ENCODE measurements at places on chromosomes 13 and 19.

DNA sequence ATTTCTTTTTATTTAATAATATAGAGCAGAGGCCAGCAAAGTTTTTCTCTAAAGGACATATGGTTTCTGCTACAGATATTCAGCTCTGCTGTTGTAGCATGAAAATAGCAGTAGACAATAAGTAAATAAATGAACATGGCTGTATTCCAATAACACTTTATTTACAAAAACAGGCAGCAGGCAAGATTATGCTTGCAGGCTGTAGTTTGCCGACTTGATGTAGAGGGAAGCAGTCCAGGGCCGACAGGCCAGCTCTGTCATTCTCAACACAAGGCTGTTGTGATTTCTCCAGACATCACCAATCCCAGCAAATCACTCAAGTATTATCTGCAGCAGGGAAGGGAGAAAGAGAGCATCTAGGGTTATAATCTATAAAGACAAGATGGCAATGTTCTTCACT, 1062.5 kb upstream of the PCDH9 start:
- DNase-seq = no peak

GRCh38 chr19:17172624-17173345, 42.4 kb upstream of the USE1 start:
- DNase-seq = no peak

DNA sequence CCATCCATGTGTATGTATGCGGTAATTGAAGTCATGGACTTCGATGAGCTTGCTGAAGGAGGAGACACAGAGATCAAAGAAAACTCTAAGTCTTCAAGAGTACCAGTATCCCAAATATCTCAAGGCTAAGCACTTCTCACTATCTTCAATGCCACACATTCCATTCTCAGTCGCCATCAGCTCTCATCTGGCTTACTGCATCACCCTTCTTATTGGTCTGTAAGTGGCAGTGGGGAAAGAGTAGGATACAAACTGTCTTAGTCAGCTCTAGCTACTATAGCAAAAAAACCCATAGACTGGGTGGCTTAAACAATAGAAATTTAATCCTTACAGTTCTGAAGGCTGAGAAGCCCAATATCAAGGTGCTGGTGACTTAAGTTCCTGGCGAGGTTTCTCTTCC, 218.7 kb downstream of the POSTN start:
- DNase-seq = no peak

- DNase-seq = no peak
Observed at GRCh38 chr19:24099829-24100228, 12.8 kb downstream of the ZNF254 start.

- DNase-seq = no peak
Observed at GRCh38 chr13:75442736-75443234, 39.2 kb downstream of the TBC1D4 start.

- DNase-seq = no peak
Observed at GRCh38 chr19:33224694-33225457, 774 bp downstream of the SLC7A10 start.

- DNase-seq = no peak
Observed at GRCh38 chr13:103188713-103189326, 122.6 kb upstream of the SLC10A2 start.

DNA sequence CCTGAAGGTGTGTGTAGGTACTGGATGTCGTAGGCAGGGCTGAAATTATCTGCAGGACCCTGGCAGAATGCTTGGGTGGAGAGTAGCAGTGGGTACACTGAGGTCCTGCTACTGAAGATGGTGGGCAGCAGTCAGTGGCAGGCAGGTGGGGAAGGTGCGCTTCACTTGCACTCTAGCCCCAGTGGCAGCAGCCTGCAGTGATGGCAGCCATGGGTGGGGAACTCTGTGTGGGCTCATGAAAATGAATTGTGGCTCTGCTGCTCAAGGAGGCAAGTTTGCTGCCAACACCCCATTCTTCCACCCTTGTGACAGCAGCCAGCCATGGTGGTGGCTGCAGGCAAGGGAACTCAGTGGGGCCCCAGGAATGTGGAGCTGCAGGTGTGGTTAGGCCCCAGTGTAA, 1242.7 kb upstream of the MIR17HG start:
- DNase-seq = no peak

- no peak for DNase-seq
Observed at GRCh38 chr13:27789495-27790303, 2.6 kb upstream of the GSX1 start.

GRCh38 chr19:33052352-33052972, 12.2 kb downstream of the RHPN2 start:
- no peak for DNase-seq

GRCh38 chr19:35812220-35813042, at the start of gene PRODH2:
TSS of gene PRODH2 (minus strand) at chr19:35812845. CDS start at chr19:35812805, 40 bp downstream.
- DNase-seq = no peak

- DNase-seq = no peak
Observed at GRCh38 chr19:14073925-14074838, 1.6 kb downstream of the MISP3 start.

GRCh38 chr13:22644941-22645340, 535.8 kb upstream of the SGCG start:
- no peak for DNase-seq

DNA sequence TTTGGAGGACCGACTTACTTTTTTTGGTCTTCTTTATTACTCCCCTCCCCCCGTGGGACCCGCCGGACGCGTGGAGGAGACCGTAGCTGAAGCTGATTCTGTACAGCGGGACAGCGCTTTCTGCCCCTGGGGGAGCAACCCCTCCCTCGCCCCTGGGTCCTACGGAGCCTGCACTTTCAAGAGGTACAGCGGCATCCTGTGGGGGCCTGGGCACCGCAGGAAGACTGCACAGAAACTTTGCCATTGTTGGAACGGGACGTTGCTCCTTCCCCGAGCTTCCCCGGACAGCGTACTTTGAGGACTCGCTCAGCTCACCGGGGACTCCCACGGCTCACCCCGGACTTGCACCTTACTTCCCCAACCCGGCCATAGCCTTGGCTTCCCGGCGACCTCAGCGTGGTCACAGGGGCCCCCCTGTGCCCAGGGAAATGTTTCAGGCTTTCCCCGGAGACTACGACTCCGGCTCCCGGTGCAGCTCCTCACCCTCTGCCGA, 409 bp downstream of the FOSB start:
- no peak for DNase-seq

- DNase-seq = no peak
Observed at GRCh38 chr19:44747739-44748425, 626 bp upstream of the BCL3 start.

GRCh38 chr13:59906413-59907049, 257.2 kb downstream of the DIAPH3 start:
- DNase-seq = peak; percentile 45

GRCh38 chr19:45231891-45232290, 13.3 kb downstream of the EXOC3L2 start:
- no peak for DNase-seq

DNA sequence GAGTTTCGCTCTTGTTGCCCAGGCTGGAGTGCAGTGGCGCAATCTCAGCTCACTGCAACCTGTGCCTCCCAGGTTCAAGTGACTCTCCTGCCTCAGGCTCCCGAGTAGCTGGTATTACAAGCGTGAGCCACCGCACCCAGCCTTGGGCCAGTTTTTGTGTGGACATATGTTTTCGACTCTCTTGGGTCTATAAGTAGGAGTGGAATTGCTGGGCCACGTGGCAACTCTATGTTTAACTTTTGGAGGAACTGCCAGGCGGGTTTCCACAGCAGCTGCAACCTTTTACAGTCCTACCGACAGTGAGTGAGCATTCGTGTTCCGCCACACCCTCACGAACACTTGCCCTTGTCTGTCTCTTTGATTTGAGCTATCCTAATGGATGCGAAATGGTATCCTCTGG, 44.9 kb downstream of the BICRA start:
- no peak for DNase-seq

DNA sequence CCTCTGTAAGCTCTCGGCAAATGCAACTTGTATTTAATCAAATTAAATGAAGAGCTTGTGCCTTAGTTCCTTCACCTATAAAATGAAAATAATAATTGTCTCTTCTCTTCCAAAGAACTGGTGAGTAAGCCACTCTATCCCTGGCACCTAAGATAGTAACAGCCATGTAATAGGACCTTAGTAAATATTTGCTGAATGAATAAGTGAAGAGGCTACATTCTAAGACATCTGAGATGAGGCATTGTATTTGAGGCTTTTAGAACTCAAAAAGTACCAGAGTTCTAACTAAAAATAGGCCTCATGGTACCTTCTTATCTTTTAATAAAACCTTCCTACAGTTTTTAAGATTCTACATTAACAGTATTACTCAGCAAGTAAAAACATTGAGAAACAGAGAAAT, 17.3 kb upstream of the DCLK1 start:
- no peak for DNase-seq

DNA sequence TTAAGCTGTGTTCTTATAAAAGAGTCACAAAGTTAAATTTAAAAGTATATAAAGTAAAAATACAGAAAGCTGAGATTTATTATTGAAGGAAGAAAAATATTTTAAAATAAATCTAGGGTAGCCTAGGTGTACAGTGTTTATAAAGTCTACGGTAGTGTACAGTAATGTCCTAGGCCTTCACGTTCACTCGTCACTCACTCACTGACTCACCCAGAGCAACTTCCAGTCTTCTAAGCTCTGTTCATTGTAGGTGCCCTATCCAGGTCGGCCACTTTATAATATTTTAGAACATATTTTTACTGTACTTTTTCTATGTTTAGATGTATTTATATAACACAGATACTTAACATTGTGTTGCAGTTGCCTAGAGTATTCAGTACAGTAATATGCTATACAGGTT, 47.4 kb downstream of the NDFIP2 start:
- no peak for DNase-seq

- peak; percentile 79 for DNase-seq
Observed at GRCh38 chr19:45404557-45405434, at the start of gene PPP1R13L. TSS of gene PPP1R13L (minus strand) at chr19:45405069. CDS start at chr19:45398318, 6,751 bp downstream.

DNA sequence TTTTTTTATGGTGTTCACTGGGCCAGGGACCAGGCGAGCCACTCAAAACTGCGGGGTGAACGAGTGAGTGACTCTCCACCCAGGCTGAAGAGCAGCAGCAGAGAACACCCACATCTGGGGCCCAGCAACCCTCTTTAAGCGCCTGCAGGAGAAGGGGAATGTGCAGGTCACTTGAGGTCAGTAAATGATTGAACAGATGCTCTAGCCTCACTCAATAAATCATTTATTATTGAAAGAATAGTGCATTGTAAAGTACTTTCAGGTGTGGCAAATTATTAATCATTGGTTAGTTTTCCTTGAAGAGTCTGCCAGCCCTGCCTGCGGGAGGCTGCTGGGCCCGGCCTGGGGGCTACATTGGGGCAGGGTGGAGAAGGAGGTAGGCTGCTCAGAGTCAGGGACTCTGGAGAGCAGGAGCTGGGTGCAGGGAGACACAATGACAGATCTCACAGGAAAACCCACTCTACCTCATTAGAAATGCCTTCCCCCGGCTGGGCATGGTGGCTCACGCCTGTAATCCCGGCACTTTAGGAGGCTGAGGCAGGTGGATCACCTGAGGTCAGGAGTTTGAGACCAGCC, 42.5 kb downstream of the ABCC4 start:
- no peak for DNase-seq

- DNase-seq = no peak
Observed at GRCh38 chr19:4403005-4403761, 743 bp downstream of the CHAF1A start.

DNA sequence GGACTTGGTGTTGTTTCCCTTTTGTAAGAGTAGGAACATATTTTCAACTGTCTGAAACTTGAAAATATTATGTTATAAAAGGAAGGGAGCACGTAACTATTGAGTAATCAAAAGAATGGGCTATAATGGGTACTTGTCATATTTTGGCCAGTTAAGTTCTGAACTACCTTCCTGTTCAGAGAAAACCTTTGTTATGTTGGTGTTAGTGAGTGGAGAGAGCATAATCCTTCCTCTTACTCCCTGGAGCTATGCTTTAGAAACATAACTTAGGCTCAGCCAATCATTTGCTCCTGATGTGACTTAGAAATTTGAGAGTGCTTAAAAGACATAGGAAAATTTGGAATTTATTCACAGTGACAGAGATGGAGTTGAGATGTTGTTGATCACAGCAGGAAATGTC, 482.5 kb upstream of the SPRY2 start:
- no peak for DNase-seq

DNA sequence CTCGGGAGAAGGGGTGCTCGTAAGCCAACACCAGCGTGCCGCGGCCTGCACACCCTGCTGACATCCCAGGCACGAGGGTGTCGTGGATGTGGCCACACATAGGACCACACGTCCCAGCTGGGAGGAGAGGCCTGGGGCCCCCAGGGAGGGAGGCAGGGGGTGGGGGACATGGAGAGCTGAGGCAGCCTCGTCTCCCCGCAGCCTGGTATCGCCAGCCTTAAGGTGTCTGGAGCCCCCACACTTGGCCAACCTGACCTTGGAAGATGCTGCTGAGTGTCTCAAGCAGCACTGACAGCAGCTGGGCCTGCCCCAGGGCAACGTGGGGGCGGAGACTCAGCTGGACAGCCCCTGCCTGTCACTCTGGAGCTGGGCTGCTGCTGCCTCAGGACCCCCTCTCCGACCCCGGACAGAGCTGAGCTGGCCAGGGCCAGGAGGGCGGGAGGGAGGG, 2.4 kb downstream of the IZUMO4 start:
- no peak for DNase-seq

GRCh38 chr19:2652504-2653099, 49.9 kb downstream of the GNG7 start:
- DNase-seq = no peak

- DNase-seq = no peak
Observed at GRCh38 chr13:111610879-111611278, 290.4 kb downstream of the TEX29 start.

DNA sequence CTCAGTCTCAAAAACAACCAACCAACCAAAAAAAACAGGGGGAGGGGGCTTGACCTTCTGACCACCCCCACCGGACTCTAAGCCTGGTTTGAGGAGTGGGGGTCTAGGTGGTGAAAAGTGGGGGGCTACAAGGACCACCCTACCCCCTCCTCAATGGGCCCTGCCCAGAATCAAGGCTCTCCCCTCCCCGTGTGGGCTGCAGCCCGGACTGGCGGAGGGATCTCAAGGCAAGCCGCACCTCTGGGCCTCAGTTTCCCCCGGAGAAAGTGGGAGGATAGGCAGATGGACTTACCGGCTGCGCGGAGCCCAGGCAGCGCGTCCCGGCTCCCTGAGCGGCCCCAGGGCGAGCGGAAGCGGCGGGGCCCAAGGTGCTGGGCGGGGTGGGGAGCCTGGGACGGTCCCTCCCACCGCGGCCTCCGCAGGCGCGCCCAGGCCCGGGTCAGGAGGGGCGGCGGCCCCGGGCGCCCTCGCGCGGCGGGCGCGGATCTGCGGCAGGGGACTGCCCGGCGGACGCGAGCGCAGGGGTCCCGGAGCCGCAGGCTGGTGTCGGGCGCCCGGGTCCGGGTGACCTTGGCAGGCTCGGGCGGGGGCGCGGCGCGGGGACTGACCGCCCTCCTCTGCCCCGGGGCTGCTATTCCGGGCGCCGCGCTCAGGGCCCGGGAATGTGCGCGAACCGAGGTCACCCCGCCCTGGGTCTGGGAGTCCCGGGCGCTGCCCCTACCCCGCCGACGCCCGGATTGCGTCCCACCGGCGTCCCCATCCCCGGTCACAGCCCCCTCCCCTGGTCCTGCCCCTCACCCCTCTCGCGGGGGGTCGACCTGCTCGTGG, at the start of gene ADAMTSL5:
ADAMTSL5 (minus strand) TSS at position 349 of the 828 bp plus-strand sequence. CDS start 2,076 bp downstream, outside the sequence.
- no peak for DNase-seq
